ENCODE measurements at places on chromosomes 7 and 10.
A peak's percentile ranks its signal among the peaks of the same experiment; 100 is the strongest.

GRCh38 chr10:43350156-43350555 is 21.3 kb upstream of the FXYD4 start:
- DNase-seq: no peak

- DNase-seq: no peak
These were observed 47.4 kb downstream of the ALOX5 start for GRCh38 chr10:45421221-45422097.

- DNase-seq: no peak
These were observed 50.6 kb downstream of the NKX6-2 start for GRCh38 chr10:132735341-132735775.

DNA sequence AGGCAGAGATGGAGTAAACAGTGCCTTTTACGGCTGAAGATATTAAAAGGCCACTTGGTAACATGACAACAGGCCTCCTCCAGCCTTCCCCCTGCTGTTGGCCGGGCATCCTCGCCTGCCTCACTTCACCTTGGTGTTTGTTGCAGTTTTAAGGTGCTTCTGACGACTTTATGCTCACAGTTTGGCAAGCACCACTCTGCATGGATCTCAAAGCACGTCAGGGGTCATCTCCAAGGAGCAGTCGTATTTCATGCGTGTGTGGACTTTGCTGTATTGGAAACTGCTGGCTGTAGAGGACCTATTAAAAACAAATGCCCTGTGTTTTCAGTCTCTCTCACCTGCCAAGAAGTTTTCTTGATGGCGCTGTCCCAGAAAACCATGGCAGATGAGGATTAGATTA is 483.1 kb downstream of the RPS24 start:
- no peak for DNase-seq

- DNase-seq: peak; percentile 83
These were observed 1.1 kb upstream of the ITGB8 start for GRCh38 chr7:20329389-20330238.

- no peak for DNase-seq
These were observed 1.5 kb downstream of the EDRF1 start for GRCh38 chr10:125721035-125721434.

DNA sequence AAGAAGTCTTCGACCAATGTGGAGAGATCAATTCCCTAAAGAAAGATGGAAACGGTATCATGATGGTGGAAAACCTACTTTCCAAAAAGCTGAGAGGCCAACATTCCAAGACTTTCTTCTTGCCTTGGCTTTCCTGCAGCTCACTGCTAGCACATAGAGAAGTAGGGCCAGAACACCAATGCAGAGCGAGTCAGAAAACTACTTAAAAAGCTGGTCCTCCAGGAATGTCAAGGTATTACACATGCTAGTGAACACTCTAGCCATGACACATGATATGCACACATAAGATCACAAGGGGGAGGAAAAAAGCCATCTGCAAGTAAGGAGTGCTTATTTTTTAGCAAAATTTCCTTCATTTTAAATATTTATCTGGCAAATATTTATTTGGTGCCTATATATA is 22.7 kb downstream of the GPAM start:
- no peak for DNase-seq

- no peak for DNase-seq
These were observed 2.1 kb downstream of the ADK start for GRCh38 chr10:74153123-74153522.

DNA sequence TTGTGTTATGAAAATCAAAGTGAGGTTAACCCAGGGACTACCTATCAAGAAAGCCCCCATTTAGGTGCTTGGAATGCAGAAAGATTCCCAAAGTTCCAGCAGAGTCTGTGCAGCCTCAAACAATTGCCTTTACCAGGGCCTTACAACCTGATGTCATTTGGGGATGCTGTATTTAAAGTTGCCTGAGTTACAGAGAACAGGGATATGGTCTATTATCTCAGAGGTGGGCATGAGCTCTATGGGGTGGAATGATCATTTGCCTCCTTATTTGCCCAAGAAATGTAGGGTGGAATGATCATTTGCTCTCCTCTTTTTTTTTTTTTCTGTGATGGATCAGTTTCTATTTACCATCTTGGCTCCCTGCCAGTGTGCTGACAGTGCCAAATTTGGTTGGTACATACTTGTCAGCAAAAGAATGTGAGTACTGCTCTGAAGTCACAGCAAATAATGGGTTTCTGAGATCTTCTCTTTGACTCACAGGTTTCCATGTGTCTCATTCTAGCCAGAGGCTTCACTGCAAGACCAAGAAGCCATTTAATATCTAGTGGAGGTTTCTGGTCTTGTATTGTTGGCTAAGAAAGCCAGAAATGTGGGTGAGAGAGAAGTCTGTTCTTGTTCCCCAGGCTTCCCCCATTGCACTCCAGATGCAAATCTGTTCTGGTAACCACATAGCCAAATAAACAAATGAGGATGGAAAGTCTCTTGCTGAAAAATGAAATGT is 45.5 kb upstream of the ZNRF2 start:
- no peak for DNase-seq

GRCh38 chr10:102200751-102201640 is 25.1 kb upstream of the ELOVL3 start:
- DNase-seq: no peak

- DNase-seq: no peak
These were observed 12.4 kb downstream of the DNAJC9 start for GRCh38 chr10:73234695-73235094.

DNA sequence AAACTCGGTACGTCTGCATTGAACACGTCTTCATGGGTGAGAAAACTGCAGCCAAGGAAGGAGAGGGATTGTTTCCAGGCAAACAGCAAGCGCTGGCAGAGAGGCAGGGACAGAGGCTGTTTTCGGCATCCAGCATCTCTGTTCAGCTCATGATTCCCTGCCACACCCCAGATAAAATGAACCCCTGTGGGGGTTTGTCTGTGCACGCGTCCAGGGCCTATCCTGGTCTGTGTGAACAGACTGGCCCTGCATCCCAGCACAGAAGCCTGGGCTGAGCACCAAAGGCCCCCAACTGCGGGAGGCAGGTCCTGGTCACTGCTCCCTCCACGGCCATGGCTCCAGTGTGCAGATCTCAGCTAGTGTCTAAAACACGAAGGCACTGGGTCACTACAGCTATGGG is 83.3 kb upstream of the FAM20C start:
- DNase-seq: no peak

- no peak for DNase-seq
These were observed 314.2 kb upstream of the KLF6 start for GRCh38 chr10:4099202-4099601.

GRCh38 chr10:99945263-99945662 is 64.5 kb downstream of the DNMBP start:
- DNase-seq: no peak

DNA sequence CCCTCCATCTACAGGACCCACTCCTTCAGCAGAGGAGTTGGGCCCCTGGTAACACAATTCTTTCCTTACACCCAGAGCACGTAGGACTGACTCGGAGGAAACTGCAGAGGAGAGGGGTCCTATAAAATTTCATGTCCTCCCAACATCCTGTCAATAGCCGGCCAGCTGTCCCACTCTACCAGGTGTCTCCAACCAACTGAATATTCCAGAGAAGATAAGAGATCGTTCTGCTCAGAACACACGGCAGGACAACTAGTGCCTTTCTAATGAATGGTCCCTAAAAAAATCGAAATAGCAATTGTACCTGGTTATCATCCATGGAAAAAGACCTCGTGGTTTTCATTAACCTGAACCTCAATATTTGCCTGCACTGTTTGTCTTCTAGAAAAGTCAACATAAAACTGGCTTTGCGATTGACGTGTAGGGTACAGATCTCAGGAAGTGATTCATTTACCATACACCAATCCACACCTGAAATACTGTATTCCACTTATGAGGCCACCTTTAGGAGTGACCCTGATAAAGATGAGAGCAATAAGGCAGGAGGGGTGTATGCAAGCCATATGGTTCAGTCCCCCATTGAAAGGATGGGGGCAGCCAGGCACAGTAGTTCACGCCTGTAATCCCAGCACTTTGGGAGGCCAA is 111.7 kb downstream of the PARP12 start:
- DNase-seq: no peak

DNA sequence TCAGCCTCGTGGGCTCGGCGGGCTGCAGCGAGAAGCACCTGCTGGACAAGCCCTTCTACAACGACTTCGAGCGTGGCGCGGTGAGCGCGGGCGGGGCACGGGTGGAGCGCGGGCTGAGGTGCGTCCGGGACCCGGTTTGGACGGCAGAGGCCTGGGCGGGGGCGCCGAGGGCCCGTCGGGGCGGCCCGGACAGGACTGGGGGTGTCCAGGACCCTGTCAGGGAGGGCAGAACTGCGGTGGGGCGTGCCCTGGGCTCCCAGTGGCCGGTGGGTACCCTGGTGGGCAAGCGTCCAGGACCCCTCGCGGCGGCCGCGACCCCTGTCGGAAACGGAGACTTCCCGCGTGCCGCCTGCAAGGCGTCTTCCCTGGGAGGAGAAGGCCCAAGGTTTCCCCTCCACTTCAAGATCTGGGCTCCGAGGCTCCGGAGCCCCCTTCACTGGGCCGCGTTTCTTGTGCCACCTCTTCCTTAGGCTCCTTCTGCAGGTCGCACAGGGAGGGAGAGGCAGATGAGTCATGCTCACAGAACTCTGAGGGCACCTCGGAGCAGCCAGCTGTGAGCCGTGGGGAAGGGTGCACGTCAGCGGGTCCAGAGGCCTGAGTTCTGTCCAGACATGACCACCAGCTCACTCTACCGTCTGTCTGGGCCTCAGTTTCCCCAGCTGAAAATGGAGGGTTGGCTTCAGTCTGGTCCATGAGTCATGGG is 485 bp downstream of the ALOX5 start:
- DNase-seq: no peak

DNA sequence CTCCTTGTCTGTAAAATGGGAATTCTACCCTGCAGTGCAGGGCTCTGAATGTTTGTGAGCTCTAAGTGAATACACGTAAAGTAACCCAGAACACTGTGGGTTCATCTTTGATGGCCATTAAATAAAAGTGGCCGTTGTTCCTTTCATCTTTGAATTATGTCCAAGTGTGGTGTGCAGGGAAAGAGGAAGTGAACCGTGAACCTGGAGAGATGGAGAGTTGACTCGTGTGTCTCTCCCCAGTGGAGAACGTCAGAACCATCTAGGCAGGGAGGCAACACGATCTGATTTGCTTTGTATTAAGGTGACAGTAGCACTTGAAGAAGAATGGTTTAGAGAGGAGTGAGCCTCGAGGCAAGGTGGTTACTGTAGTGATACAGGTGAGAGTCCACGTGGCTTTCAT is 93.5 kb upstream of the GJD4 start:
- no peak for DNase-seq

GRCh38 chr7:73920406-73921134 is 59.6 kb downstream of the TMEM270 start:
- DNase-seq: no peak

GRCh38 chr10:21090609-21091082 is 193.5 kb upstream of the NEBL start:
- DNase-seq: no peak

DNA sequence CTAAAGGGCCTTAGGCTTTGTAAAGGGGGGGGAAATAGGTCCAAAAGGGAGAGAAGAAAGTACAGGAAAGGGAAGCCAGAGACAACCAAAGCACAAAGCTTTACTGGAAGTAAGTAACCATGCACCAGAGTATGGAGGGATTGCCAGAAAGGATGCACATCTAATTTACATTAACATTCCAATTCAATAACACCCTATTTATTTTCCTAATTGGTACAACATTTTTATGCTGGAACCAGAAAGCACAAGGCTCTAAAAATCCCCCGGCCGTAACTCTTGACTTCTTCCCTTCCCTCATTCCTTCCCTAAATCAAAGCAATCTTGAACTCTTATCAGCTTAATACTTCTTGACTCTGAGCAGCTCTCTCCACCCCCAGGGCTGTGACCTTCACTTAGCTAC is 400.0 kb upstream of the CELF2 start:
- DNase-seq: no peak

GRCh38 chr7:150972023-150972468 is 6.1 kb downstream of the KCNH2 start:
- no peak for DNase-seq

DNA sequence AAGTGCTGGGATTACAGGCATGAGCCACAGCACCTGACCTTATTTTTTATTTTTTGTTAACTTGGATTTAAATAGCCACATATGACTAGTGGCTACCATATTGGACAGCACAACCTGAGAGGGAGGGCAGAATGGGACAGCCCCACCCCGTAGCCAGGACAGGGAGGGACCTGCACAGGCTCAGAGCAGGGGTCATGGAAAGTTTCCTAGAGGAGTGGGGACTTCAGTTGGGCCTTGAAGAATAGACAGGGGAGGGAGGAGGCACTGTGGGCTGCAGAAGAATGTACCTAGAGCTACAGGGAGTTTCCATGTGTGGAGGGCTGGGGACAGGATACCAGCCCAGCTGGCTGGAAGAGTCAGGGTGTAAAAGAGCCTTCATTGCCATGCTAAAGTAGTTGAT is 8.8 kb downstream of the TRIM8 start:
- no peak for DNase-seq

DNA sequence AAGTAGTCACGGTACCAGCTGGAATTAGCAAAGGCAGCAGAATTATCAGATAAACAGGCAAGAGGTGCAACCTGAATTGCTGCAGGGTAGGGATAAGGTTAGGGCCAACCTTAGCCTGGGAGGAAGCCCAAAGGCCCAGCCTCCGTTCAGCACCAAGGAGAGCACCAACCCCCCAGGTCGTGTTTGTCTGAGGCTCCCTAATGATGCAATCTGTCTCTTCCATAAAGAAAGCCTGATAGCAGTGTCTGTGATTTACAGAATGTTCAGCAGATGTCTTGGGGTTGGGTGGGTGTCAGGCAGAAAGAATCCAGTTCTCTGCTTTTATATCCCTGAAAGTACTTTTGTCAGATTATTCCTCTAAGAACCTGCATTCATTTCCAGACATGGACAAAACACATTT is 328.4 kb upstream of the AOAH start:
- peak; percentile 55 for DNase-seq

DNA sequence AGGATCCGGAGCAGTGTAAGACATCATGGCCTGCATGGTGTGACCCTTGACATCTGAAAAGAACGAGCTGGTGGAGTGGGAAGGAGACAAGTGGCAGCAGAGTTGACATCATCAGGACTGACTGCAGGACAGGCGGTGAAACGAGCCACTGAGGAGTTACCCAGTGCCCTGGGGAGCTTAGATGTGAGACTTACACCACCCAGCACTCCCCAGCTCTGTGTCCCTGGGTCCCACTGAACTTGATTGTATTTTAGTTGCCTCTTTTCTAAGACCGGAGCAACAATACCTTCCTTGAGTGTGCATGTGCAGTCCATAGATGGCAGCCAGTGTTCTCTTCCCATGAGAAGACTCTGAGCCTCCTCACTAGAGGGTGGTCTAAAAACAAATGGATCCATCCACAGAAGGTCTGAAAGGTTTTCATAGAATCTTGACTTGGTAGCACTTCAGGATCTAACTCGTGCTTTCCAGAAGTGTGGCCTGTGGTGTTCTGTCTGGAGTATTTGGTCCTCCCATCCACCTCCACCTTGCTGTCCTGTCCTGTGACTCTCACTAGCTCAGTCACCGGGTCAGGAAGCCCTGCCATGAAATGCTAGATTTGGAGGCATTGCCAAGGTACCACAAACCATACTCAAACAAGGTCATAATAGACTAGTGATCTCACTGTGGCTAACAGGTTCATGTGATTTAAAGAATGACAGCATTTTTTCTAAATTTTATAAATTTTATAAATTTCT is 59.0 kb downstream of the IKZF1 start:
- DNase-seq: no peak
